Astrocyte of the cerebellum (primary cell): ENCODE measurements at places on chromosomes 1 and 21.
A peak's percentile ranks its signal among the peaks of the same experiment; 100 is the strongest.

DNA sequence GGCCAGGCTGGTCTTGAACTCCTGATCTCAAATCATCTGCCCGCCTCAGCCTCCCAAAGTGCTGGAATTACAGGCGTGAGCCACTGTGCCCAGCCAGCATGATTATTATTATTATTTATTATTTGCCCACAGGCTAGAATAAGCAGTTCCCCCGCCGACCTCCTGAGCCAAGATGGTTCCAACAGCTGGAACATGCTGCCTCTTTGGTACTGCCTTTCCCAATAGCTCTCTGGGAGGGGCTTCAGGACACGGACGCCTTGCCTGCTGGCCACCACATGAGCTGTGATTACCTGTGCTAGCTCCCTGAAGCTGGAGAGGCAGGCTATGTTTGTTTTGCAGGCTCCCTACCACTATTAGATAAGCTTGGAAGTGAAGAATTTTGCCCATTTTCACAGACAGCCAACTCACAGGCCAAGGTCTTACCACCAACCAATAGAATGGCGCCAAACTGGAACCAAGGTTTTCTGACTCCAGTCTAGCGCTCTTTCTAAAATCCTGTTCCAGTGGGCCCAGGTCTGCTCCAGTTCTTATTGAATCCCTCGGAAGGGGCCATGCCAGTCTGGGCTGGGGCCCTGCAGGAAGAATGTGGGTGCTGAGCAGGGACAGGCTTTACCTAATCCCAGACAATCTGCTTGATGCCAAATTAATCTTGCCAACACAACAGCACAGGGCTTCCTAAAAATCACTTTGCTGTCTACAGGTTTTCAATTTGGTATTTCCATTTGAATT lies 2.1 kb upstream of the GPR61 start:
- DNase-seq, result no peak

DNA sequence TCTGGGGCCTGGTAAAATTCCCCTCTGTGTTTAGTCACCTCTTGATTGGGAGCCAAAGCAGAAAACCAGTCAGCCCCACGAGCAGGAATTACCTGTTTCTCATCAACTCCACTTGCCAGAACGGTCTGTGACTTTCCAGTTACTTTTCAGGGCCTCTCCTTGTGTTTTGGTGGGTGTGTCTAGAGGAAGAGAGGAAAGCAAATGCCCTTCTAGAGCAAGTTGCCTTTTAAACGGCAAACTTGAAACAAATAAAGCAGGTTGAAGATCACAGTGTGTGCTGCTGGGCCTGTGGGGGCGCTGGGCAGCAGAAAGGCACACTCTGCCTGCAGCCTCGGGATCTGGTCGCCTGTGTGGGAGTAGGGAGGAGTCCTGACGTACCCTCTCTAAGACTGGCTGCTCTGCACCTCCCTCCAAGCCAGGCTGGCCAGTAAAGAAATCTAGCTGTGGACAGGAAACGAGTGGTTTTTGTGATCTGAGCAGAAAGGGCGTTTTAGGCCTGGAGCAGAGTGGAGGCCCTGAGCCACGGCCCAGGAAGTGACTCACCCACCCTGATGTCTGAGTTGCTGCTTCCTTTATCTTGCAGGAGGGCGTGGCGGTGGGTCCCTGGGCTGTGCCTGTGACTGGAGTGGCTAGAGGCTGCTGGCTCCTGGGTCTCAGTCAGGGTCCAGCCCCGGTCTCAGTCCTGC lies 11.1 kb upstream of the S100A11 start:
- peak; percentile 94 for DNase-seq

DNA sequence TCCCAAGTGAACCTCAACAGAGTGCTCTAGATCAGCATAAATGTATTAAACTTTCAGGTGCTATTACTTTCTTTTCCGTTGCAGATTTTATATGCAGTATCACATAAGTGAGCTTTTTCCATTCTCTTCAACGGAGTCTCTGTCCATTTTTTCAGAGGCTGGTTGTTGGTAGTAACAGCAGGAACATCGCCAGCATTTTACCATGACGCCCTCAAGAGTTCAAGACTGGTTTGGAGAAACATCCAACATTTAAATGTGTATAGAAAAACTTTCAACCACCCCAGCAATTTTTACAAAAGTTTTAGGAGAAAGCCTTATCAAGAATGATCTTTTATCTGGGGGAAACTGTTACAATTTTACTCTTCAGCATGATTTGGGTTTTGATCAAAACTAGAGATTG lies 117.0 kb downstream of the TGFB2 start:
- no peak for DNase-seq

- no peak for DNase-seq
Observed at GRCh38 chr1:89854140-89854539, 33.3 kb downstream of the LRRC8D start.

DNA sequence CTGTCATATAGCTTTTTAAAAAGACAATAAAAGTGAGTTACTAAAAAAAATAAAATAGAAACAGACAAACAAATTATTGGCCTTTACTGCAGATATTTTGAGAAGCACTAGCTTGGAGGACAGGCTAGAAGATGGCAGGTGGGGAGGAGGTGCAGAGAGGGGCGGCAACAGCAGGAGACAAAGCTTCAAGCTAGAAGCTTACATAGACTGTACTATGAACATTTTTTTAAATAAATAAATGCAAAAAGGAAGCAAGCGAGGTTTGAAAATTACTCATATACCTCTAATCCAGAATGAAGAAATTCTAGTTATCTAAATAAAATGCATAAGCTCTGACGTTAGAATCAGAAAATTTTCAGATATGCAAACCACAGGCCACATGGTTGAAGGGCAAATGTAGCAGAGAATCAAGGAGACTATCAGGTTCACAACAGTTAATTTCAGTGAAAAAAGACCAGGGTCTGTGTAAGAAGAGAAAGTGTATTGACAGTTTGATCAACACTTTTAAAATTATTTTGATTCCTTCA lies 54.9 kb downstream of the NRIP1 start:
- no peak for DNase-seq

- no peak for DNase-seq
Observed at GRCh38 chr1:45952072-45952471, 148.7 kb downstream of the MAST2 start.

DNA sequence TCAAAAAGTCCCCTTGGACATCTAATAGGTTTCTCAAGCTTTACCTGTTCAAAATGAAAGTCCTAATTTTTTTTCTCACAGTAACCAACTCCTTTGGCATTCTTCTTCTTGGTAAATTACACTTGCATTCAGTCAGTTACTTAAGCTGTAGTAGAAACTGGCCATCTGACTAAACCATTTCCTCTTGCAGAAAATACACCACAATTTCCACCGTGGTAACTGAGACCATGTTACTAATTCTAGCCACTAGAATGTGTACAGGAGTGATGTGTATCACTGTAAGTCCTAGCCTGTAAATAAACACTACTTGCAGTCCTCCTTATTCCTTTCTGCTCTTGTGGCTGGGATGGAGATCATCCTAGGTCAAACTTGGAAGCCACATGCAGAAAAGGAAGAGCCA lies 965.4 kb upstream of the TMPRSS15 start:
- DNase-seq, result no peak

- DNase-seq, result peak; percentile 53
Observed at GRCh38 chr1:209207701-209208286, 375.7 kb upstream of the CAMK1G start.

GRCh38 chr1:16978567-16979474 lies 1.6 kb downstream of the MFAP2 start:
- peak; percentile 80 for DNase-seq

GRCh38 chr1:108963052-108963686 lies at the start of gene CLCC1:
Gene CLCC1, minus strand, starts transcription at chr1:108963484. Its CDS starts 13,047 bp downstream, at chr1:108950437.
- DNase-seq, result peak; percentile 65

GRCh38 chr1:240786880-240787279 lies 174.9 kb upstream of the GREM2 start:
- no peak for DNase-seq

- DNase-seq, result no peak
Observed at GRCh38 chr1:179146476-179146875, 64.6 kb downstream of the TOR3A start.

DNA sequence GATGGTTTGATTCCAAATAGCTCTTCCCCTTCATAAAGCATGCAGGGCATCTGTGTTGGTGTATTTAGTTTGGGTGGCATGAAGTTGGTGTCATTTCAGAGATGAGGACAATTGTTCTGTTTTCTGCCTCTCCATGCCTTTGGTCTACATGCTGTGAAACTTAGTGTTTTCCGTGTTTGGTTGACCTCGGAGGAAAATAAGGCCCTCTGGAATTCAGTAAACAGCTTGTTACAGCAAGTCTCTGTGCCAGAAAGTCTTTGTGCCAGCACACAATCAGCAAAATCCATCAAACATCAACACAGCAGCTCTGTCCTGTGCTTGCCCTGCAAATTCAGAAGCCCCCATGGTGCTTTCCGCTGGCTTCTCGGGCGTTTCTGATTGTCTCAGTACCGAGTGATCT lies 9.5 kb downstream of the PARK7 start:
- no peak for DNase-seq

DNA sequence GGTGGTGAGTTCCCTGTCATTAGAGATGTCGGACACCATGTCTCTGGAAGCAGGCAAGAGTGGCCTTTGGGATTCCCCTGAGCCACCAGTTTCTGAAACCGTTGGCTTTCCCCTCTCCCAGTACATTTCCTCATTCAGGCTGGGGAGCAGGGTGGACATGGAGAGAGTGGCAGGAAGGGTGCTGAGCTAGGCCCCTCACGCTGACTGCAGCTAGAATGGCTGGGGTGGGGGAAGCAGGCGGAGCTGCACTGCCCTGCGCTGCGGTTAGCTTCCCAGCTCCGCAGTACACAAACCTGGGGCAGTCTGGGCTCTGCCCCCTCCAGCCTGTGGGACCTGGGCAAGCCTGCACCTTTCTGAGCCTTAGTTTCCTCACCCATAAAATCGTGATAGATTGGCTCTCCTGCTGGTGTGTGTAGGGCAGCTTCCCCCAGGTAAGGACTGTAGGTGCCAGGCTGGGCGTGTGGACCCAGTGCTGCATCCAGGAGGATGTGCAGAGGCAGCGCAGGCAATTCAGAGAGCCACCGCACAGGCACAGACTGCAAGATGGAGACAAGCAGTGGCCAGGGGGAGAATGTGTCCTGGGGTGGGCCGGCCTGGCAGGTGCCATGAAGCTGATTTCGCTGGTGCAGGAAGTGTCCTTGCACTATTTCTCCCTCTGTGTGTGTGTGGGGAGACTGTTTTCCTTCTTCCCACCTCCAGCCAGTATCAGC lies 3.0 kb downstream of the PLA2G2F start:
- no peak for DNase-seq

DNA sequence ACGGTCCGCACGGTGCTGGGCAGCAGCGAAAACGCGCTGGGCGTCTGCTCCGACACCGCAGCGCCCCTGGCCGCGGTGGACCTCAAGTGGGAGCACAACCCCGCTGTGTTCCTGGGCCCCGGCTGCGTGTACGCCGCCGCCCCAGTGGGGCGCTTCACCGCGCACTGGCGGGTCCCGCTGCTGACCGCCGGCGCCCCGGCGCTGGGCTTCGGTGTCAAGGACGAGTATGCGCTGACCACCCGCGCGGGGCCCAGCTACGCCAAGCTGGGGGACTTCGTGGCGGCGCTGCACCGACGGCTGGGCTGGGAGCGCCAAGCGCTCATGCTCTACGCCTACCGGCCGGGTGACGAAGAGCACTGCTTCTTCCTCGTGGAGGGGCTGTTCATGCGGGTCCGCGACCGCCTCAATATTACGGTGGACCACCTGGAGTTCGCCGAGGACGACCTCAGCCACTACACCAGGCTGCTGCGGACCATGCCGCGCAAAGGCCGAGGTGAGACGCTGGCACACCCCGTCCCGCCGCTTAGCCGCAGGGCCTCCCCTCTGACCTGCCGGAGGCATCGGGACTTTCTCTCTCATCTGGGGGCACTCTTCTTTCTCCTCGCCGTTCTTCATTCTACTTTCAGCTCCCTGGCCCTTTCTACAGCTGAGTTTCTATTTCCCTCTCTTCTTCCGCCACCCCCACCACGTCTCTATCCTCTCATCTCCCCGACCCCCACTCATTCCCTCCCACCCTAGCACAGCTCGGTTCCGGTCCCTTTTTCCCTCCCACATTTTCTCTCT lies 1.0 kb downstream of the NPR1 start:
- no peak for DNase-seq

- DNase-seq, result no peak
Observed at GRCh38 chr1:231643071-231643934, 16.7 kb downstream of the DISC1 start.

GRCh38 chr1:231887866-231888265 lies 261.3 kb downstream of the DISC1 start:
- no peak for DNase-seq

DNA sequence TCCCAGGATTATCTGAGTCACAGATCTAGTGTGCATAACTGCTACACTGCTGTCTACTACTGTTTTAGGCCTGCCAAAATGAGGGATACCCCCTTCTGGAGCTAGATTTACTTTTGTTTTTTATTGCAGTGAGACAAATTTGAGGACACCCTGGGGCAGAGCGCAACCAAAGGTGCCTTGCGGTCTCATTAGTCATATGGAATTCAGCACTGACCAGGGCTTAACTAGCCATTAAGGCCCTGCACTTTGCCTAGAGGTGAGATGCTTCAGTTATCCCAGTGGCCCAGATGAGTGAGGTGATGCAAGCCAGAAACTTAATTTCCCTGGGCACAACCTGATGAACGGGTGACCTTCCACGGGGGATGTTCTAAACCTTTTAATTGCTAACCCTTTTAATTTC lies 998 bp upstream of the SPAG17 start:
- DNase-seq, result no peak

- DNase-seq, result no peak
Observed at GRCh38 chr1:111735858-111736544, 3.2 kb downstream of the INKA2 start.

DNA sequence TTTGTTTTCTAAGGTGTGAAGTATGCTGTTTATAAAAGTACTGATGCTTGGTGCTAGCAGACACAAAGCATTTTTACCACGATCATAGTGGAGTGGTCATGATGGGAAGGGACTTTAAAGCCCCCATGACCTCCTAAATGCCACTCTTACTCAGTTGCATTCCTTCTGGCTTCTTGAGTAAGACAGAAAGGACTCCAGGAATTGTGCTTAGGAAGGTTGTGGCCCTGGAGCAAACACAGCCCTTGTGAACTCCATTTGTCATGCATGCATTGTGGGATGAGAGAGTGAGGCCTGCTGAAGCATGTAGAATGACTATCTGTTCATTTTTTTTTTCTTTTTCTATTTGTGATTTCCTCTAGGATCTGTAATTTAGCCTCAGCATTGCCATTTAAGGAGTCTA lies 34.2 kb downstream of the AK5 start:
- DNase-seq, result peak; percentile 16

- no peak for DNase-seq
Observed at GRCh38 chr1:86466986-86467385, 1.7 kb upstream of the CLCA1 start.
